ENCODE measurements at places on chromosomes 6 and 20.

GRCh38 chr6:74735304-74735703 is 470.5 kb downstream of the COL12A1 start:
- DNase-seq: no peak

- no peak for DNase-seq
These were observed 44.8 kb downstream of the PDE10A start for GRCh38 chr6:165618241-165618640.

DNA sequence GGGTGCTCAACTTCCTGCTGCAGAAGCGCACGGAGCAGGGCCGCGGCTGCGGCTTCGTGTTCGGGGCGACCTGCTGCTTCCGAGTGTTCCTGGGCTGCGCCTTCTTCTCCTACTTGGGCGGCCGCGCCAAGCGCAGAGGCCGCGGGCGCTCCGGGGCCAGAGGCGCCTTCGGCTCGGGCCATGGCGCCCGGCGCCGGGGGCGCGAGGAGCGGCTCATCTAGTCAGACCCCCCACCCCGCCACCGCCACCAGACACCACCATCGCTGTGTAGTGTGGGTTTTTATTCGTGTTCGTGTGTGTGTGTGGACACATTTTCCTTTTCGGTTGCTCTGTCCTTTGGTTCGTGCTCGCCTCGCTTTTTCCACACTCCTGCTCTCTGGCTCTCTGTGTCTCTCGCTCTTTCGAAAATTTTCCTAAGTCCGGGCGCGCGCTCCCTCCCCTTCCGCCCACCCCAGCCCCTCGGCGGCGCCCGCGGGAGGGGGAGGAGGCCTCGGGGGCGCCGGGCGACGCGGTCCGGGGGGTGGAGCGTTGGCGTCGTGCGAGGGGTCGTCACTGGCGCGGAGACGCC is 38.1 kb downstream of the GNAS start:
- DNase-seq: peak; percentile 87

DNA sequence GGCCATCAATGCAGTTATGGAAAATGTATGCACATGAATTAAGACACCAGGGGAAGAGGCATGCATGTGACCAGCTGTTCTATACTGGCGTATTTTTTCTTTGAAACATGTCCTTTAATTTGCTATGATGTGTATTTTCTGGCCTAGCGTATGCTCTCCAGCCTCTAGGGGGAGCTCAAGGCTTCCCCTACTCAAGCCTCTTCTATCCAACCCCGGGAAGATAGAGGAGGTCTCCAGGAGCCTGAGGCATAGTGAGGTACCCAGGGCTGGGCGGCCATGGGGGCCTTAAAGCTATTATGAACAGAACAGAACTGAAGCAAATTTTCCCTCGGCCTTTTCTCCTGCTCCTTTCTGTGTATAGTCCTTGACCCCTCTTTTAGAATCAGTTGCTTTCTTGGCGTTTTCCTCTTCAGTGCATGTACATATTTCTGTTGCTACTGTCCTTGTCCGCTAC is 528.9 kb downstream of the MAFB start:
- DNase-seq: peak; percentile 10

Data from B cell (primary cell).